ENCODE measurements at places on chromosomes 5 and 9.

- no peak for DNase-seq
Measured at GRCh38 chr5:154313360-154314017, 123.0 kb downstream of the GALNT10 start.

DNA sequence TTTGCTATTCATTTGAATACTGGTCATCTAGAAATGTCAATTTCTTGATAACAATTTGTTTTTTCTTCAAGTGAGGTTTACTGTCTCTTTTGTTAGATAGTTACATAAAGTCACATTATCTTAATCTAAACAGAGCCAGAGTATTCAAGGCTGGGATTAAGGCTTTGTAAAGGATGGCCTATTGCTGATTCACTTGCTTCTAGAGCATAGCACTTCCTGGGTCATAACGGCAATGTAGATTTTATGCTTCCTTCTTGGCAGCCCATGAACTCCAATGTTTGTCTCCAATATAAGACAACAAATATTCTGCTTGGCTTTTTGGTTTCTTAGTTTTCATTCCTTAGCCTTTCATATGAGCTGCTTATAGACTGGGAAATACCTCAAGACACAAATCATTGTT is 2007.9 kb upstream of the CDH6 start:
- no peak for DNase-seq

DNA sequence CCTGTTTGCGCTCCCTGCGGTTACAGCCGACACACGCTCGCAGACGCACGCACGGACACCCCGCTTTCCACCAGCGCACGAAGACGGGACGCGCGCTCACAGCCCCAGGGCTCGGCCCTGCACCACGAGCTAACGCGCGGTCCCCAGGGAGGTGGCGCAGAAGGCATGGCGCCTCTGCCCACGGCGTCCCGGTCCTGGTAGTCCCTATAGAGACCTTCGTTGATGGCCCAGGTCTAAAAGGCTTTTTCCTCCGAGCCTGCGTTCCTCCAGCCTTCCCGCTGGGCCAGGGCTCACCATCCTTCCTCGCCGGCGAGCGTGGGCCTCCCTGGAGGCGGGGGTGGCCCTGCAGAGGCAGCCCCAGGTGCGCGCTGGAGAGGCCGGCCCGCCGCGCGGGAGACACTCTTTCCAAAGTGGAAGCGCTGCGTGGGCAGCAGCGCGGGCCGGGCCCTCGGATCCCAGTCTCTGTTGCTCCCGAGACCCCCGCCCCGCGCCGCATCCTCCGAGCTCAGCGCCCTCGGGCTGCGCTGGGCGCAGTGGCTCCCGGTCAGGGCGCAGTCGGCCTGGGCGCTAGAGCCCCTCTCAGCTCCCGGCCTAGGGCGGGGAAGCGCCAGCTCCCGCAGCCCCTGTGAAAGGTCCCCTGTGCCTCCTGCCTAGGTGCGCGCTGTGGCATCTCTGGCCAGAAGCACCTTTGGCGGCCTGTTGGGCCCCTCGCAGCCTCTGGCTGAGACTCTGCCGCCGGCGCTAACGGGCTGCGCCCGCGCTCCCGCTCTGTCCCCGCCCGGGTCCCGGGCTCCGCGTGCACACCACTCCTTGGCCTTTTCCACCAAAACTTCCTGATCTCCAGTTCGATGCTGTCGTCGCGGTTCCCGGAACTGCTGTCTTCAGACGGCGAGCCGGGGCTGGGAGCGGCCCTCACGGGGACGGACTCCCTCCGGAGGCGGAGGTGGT is 31.9 kb upstream of the FANCC start:
- no peak for DNase-seq

DNA sequence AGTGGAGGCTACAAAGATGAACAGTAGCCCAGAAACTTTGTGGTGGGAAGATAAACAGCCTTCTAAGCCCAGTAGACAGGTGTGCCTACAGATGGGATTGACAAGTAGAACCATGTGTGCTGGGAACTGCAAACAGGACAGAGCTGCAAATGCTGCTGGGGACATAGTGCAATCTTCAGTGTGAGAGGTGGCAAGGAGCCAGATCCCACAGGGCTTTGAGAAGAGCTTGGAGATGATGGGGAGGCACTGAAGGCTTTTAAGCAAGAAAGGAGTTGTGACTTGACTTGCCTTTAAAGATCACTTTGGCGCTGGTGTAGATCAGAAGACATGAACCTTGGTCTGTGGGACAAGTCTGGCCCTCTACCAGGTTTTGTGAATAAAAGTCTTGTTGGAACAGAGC is 675.2 kb downstream of the ACTL7B start:
- DNase-seq: no peak

- DNase-seq: peak; percentile 21
Measured at GRCh38 chr5:1557114-1557873, 33.5 kb upstream of the LPCAT1 start.

- DNase-seq: no peak
Measured at GRCh38 chr5:158435161-158435616, 576.2 kb upstream of the CLINT1 start.

DNA sequence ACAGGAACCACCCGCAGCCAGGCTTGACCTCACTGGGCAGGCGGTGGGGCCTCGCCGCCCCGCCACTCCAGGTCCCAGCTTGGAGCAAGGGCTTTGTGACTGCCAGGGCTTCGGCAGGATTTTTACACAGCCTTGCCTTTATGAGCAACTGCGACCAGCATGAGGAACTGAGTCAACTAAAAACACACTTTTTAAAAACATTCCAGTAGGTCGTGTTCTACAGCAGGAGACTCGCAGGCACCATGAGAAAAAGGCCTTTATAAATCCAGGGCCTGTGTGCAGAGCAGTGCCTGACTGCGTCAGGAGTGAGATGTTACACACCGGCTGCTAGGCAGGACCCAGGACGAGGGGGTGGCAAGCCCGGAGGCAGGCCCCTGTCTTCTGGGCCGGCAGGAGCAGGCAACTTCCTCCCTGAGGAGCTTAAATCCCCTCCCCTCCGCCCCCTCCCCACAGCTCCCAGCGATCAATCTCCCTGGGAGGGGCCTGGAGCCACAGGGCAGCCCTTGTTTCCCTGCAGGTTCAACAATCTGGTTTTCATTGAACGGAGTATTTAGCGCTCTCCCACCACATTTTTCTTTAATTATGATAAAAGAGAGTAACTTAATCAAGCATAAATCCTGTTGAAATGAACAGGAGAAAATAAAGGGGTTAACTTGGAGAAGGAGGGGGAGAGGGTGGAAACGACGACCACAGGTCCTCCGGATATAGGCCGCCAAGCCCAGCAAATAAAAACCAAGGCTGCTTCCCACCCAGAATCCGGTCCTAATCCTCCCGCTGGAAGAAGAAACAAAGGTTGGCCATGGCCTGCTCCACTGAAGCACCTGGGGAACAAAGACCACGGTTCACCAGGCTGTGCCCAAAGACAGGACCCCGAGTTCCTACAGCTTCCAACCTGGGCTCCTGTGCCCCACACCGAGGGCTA is 92.5 kb downstream of the ROR2 start:
- no peak for DNase-seq

DNA sequence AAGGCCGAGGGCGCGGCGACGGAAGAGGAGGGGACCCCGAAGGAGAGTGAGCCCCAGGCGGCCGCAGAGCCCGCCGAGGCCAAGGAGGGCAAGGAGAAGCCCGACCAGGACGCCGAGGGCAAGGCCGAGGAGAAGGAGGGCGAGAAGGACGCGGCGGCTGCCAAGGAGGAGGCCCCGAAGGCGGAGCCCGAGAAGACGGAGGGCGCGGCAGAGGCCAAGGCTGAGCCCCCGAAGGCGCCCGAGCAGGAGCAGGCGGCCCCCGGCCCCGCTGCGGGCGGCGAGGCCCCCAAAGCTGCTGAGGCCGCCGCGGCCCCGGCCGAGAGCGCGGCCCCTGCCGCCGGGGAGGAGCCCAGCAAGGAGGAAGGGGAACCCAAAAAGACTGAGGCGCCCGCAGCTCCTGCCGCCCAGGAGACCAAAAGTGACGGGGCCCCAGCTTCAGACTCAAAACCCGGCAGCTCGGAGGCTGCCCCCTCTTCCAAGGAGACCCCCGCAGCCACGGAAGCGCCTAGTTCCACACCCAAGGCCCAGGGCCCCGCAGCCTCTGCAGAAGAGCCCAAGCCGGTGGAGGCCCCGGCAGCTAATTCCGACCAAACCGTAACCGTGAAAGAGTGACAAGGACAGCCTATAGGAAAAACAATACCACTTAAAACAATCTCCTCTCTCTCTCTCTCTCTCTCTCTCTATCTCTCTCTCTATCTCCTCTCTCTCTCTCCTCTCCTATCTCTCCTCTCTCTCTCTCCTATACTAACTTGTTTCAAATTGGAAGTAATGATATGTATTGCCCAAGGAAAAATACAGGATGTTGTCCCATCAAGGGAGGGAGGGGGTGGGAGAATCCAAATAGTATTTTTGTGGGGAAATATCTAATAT is 58.1 kb downstream of the BASP1 start:
- DNase-seq: no peak
